ENCODE measurements at places on chromosomes 2 and 18. TPM values are rescaled to one million over a fixed set of nuclear protein-coding genes. Genes with fewer than 3 reads are reported as not detected.

NEU2 gene
- total RNA-seq = not detected

ANKRD30BL gene
- 21.7 TPM for total RNA-seq

SULT1C4 gene
- 15.5 TPM for total RNA-seq

CROCC2 gene
- 1.4 TPM for total RNA-seq

ESPNL gene
- total RNA-seq = 0.23 TPM
